ENCODE measurements at places on chromosomes 2 and 18.

DNA sequence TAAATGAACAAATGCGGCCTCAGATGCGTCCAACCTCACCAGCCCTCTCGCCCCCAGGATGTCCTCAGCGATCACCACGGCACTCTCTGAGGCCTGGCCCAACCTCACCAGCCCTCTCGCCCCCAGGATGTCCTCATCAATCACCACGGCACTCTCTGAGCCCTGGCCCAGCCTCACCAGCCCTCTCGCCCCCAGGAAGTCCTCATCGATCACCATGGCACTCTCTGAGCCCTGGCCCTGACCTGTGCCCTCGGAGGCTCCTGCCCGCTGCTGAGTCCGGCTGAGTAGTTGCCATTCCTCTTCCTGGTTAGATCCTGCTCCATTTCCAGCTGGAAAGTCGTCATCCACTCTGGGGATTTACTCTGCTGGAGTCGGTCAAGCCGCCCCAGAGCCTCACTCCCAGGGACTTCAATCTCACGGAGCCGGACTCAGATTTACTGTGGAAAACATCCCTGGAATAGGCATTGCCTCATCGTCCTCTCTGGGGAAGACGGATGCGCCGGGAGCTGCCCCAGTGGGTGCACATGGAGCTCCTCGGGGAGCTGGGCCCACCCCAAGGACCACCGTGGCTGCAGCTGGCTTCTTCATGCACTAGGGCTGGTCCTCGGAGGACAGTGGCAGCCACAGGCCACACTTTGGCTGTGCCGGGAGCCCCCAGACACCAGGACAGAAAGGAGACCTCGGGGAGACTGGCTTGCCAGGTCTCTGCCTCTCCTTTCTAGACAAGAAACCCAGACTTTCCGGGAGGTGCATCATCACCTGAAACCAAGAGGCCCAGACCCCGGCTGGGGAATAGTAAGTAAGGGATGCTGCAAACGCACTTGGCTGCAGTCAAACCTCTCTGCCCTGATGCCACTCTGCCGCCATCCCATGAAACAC, 230.6 kb downstream of the EIPR1 start:
- DNase-seq, result no peak

GRCh38 chr18:68837665-68838451, 40.0 kb downstream of the CCDC102B start:
- no peak for DNase-seq

GRCh38 chr18:51127664-51128063, 69.8 kb downstream of the MEX3C start:
- DNase-seq, result no peak

DNA sequence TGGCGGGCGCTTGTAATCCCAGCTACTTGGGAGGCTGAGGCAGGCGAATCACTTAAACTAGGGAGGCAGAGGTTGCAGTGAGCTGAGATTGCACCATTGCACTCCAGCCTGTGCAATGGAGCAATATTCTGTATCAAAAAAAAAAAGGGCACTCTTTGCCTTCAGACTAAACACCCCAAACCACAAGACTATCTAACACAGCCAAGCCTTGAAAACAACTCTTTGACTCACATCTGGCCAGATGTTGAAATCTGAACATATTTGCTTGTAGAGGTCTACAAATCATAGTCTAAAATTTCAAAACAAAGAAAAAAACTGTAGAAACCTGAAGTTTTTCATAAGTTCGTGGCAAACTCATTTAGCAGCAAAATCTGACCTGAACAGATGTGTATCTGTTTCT, 94.9 kb downstream of the FAM161A start:
- DNase-seq, result no peak

DNA sequence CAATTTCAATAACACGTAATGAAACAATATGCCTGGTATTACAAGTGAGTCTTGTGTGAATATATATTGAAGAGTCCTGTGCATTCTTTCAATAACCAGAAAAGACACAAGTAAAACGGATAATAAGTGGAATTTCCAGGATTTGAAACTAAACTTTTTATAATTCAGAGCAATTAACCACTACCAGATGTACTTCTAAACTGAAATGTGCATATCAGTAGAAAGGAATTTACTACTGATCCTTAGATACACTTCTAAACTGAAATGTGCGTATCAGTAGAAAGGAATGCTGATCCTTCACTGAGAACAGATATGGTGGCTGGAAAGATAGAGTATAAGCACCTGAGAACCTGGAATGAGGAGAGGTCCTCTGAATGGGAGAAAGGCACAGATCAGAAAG, 470.9 kb upstream of the SPHKAP start:
- no peak for DNase-seq

DNA sequence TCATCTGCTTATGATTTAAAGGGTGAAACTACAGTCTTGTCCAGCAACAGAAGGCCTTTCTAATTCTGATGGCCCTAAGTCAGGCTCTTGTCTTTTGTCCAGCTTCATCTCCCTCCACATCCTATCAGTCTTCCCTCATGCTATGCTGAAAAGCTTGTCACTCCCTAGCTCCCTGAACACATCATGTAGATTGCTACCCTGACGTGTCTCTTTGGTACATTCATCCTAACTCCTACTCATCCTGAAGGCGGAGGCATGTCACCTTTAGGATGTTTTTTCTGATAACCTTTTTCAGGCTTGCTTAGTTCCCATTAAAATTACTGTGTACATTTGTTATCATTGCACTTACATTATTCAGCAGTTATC, 78.4 kb upstream of the ARL5A start:
- no peak for DNase-seq

DNA sequence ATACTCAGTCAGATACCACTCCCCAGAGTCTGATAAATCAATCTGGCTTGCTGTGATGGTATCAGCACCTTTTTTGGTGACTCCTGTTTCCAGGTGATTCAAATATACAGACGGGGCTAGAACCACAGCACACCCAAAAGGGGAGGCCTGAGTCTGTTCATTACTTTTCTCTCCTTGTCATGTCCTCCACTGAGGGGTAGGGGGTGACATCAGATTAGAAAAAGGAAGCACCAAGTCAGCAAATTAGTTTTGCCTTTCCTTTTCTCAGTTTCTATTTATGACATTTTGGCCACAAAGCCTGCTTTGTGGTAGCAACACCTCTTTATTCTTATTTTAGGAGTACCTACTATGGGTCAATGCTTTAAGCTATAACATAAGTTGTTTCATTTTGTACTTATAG, 127.4 kb downstream of the CCDC102B start:
- DNase-seq, result peak; percentile 33

- peak; percentile 88 for DNase-seq
Measured at GRCh38 chr2:17878281-17879136, at the start of gene KCNS3. TSS of gene KCNS3 (plus strand) at chr2:17878667. CDS start at chr2:17931009, 52,342 bp downstream.

DNA sequence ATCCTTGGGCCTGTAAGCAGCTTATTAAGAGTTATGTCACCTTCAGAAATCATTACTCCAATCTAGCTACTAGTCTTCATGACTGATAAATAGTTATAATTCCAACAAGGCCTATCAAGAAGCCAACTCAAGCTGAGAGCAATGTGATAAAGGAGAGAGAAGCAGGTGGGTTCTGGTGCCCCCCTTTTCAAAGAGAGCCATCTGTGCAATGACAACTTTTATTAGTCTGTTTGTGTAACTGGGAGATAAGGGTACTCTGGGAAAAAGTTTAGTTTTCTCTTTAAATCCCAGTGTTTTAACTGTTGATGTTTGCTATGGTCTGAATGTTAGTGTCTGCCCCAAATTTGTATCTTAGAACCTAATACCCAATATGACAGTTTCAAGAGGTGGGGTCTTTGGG, 60.6 kb downstream of the CCDC93 start:
- DNase-seq, result no peak

- no peak for DNase-seq
Measured at GRCh38 chr2:24859968-24860600, 60.0 kb downstream of the ADCY3 start.

DNA sequence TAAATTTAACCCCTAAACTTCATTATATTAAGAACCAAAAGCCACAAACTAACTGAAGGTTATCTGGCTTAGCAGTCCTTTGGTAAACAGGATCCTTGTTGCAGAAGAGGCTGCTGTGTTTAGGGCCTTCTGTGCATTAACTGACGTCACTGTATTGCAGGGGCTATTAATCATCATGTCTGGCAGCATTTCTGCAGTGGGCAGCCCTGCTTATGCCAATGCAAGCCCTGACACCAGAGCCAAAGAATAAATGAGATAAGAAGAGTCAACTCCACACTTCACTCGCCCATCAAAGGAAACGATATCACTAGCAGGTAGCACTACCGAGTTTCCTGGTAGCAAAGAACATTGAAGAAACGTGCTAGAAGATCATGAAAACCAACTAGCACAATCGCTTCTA, 110.6 kb downstream of the PLEKHM3 start:
- no peak for DNase-seq

- no peak for DNase-seq
Measured at GRCh38 chr18:4755848-4756247, 300.7 kb upstream of the DLGAP1 start.

GRCh38 chr2:241777686-241778627, 1.3 kb downstream of the GAL3ST2 start:
- no peak for DNase-seq

GRCh38 chr2:62718225-62718822, 12.8 kb downstream of the EHBP1 start:
- no peak for DNase-seq

GRCh38 chr2:240759459-240759858, 60.6 kb downstream of the KIF1A start:
- DNase-seq, result no peak

GRCh38 chr2:231673348-231673770, 35.0 kb upstream of the PTMA start:
- DNase-seq, result peak; percentile 78

DNA sequence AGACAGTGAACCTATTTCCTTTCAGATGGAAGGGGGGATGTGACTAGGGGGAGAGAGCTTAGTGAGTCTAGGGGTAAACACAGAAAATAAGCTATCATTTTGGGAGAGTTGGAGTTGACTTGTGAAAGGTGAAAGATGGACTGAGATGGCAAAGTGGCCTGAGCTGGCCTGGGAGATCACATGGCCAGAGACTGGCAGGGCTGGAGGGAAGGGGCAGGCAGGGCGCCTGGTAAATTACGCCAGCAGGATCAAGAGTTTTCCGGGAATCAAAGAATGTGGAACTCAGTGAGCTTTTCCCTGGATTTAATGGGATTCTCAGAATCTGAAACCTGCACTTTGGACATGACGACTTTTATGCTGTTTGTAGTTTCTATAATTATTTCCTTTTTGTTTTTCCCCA, 841 bp upstream of the CFAP65 start:
- no peak for DNase-seq

DNA sequence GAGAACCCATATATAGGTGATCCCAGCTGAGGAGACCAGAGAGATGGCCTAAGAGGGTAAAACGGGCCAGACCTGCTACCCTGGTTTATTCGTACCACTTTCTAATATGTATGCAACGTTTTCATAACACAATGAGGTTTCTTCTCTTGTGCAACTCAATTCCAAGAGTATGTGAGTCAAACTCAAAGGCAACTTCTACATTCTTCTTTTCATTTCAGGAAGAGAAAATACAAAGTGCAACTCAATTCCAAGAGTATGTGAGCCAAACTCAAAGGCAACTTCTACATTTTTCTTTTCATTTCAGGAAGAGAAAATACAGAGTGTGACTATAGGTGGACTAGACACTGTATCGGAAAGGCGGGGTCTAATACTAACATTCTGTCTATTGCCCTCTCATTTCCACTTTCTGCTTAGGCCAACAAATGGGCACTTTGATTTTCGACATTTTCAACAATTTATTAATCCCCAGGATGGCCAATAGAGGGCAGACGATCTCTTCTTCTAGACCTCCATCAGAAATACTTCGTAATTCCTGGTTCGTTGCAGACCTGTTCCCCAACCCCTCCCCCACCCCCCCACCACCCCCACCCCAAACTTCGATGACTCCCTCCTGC, 3.7 kb upstream of the CRIM1 start:
- DNase-seq, result peak; percentile 65

DNA sequence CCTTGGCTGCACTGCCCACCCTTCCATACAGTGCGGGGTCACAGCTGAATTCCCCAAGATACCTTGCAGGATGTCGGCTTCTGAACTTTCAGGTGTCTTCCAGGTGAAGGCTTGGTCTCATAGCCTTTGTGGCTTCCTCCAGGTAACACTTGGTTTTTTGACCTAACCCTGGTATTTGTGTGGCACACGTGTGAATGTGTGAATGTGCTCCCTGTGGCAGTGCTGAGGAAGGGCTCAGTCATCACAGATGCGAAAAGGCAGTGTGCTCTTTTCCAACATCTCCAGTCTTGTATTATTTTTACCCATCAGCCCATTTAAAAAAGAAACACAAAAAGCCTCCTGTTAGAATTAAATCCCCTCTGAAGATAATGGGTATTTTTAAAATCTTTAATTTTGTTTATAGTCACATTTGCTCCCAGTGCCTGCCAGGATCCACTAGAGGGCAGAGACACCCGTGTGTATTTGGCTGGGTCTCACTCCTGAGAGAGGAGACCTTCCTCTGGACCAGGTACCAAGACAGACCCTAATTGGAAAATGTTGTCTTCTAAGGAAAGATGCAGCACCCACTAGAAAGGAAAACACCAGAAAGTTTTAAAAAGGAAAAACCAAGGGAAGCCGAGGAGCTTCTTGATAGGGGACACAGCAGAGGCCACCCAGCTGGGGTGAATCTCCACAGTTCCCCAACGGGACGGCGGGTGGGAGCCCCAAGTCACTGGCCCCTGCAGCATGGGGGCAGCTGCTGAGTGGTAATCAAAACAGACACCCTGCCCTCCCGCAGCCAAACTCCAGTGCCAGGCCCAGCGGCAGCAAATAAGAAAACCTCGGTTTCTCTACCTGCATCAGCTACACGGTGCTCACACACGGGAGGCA, 27.7 kb downstream of the FAM110C start:
- DNase-seq, result peak; percentile 12

DNA sequence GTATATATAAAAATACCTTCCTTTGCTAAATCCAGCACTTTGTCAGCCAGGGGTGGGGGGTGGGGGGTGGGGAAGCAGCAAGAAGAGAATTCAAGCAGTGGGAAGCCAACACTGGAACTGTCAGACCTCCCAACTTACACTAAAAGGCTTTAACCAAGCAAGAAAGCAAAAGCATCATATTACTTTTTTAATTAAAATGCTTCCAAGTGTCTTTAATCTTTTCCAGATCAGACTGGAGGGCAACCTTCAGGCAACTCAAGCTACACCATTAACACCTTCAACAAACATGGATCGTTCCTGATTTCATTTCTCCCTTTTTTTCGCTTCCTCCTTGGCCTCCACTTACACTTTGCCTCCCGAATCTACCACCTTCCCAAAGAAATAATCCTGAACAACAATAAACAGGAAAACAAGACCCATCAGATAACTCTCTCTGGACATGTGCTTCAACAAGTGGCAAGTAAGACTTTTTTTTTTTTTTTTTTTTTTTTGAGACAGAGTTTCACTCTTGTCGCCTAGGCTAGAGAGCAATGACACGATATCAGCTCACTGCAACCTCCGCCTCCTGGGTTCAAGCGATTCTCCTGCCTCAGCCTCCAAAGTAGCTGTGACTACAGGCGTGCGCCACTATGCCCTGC, 35.5 kb downstream of the ZNF521 start:
- DNase-seq, result no peak

DNA sequence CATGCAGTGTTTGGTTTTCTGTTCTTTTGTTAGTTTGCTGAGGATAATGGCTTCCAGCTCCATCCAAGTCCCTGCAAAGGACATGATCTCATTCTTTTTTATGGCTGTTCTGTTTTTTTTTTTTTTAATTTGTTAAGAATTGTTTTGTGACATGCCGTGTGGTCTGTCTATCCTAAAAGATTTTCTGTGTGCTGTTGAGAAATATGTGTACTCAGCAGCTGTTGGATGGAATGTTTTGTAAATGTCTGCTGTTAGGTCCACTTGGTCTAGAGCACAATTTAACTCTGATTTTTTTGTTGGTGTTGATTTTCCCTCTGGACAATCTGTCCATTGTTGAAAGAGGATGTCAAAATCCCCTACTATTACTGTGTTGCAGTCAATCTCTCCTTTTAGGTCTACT, 80.4 kb upstream of the WDR75 start:
- no peak for DNase-seq

- DNase-seq, result no peak
Measured at GRCh38 chr2:65536596-65536995, 104.2 kb upstream of the SPRED2 start.

All from neural progenitor cell (in vitro differentiated cells).